Effector CD4-positive, alpha-beta T cell (primary cell): ENCODE measurements at places on chromosomes 12 and 14.

GRCh38 chr12:132302466-132303358 is 26.7 kb downstream of the GALNT9 start:
- no peak for DNase-seq

DNA sequence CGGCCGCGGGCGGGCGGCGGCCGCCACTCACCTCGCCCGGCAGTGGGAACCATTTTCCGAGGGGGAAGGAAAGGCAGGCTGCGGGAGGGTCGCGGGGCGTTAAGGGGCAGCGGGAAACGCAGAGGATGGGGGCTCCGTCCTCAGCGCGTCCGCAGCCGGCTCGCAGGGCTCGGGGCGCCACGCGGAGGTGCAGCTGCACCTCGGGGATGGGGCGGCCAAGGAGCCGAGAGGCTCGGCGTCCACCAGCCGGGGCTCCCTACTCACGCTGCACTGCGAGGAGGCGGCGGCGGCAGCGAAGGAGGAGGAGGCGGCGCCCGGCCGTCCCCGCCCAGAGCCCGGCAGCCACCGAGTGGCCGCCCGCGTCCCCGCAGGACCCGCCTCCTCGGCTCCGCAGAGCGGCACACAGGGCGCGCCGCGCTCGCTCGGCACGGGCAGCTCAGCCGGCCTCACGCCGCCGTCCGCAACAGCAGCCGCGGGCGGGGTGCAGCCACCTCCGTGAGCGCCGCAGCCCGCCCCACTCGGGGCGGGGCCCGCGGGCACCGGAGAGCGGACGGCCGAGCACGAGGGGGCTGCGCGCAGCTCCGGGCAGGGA is at the start of gene ATP2B1:
ATP2B1 (minus strand) TSS at position 274 of the 592 bp plus-strand sequence. CDS start 52,952 bp downstream, outside the sequence.
- peak; percentile 78 for DNase-seq

DNA sequence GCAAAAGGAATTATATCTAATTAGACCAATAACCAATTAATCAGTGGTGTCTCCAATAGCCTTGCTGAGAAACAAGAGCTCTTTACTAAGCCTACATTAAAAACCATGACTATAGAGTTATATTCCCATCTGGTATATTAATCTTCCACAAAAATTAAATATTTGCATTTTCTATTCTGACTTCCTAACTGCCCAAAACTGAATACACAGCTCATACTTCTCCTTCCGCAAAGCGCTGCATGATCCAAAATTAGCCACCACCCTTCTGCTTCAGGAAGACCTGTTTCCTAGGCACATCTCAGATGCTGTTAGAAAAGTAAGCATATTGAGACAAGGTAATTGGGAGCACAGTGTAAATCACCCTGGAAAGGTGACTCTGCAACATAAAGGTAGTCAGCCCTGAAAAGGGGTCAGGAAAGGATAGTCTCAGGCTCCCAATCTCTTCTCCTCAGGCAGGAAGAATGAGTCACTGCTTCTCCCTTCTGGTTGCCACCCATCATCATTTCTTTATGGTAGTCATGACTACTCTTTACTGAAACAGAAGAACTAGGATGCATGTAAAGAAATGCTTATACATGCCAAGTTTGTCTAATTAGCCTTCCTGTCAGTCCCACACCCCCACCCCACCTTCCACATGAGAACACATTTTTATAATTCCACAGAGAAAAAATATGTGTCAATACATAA is 54.3 kb downstream of the PLCZ1 start:
- no peak for DNase-seq

DNA sequence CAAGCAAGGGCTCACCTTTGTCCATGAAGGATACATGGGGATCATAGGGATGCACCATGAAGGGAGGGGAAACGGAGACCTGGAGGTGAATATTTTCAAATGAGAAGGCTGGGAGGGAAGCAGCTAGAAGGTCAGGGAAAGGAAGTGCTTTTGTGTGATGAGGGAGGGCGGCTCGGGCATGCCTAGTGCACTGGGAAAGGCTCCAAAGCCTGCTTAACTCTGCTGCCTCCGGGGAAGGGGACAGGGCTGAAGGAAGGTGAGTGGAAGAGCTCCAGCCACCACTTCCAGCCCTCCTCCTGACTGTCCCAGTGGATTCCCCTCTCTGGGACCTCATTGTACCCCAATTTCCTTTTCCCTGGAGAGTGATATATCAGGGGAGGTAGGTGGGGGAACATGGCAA is 149.4 kb upstream of the PRMT8 start:
- no peak for DNase-seq

DNA sequence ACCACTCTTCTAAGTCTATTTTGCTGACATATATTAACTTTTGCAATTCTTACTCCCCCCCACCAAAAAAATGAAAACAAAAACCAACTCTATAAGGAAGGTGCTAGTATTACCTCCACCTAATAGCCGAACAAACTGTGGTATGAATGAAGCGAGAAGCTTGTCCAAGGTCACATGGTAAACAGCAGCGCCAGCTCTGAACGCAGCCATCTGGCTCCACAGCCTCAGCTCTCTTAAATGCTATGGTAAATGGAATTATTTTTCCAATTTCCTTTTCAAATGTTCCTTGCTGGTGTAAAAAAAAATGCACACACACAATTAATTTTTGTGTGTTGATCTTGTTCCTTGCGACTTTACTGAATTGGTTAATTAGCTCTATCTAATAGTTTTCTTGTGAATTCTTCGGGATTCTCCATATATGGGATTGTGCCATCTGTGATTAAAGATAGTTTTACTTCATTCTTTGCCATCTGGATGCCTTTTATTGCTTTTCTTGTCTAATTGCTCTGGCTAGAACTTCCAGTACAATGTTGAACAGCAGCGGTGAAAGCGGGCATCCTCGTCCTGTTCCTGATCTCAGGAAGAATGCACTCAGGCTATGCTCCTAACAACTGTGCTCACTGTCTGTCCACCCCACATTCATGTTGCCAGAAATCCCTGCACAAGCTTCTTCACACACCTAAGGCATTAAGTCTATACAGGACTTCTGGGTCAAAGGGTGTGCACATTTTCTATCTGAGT is 10.7 kb upstream of the C12orf76 start:
- no peak for DNase-seq

GRCh38 chr14:38206689-38207376 is 871 bp upstream of the SSTR1 start:
- no peak for DNase-seq

DNA sequence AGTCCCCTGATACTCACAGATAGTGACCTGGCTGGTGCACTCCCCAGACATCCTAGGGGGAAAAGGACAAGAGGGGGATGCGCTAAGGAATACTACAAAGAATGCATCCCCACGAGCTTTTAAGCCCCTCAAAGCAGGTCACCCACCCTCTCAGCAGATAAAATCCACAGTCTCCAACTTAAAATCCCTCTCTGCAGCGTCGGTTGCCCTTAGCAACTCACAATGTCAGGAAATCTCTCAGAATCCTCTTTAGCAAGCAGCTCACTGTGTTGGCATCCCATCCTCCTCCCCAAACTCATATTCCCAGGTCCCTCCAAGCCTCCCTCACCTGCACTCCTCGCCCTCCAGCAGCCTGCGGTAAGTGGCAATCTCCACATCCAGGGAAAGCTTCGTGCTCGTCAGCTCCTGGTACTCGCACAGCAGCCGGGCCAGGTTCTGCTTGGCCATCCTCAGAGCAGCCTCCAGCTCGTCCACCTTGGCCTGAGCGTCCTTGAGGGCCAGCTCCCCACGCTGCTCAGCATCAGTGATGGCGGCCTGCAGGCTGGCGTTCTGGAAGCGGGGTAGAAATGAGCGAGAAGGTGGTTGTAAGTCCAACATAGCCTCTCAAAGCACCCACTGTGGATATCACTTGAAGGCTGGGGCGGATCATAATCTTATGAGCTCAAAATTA is 5.5 kb upstream of the KRT79 start:
- no peak for DNase-seq
